C1 segment of cervical spinal cord (tissue), 14 donors: ENCODE measurements at places on chromosomes 7 and 10.

DNA sequence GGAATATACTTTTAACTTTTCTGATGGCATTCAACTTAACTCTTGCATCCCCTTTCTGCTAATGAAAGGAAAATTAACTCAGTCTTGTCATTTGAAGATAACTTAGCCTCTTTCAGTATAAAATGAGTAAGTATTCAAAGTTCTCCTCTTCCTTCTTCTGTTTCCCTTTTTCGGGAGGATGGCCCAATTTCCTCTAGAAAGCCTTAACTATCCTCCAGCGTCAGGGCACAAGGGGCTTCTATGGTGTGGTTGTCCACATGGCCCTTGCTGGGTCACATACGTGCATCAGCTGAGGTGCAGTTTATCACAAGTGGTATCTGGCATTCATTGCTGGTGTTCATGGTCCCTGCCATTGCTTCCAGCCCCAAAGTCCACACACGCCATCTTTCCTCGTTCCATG is 17.8 kb upstream of the GSAP start:
- no peak for DNase-seq

DNA sequence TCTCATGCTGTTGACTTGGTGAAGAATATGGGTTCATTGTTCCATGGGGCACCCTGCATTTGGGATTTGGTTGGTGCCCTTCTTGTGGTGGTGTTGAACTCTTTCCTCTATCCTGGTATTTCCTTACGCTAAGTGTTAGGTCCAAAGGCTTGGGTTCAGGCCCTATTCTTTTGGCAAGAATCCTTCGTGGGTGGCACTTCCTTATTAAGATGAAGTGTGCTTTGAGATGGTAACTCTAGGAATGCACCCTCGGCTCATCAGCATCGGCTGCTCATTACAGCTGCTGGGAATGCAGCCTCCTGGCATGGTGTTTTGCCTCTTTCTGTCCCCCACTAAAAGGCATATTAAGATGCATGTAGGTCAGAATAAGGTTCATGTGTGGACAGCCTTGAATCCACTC is 380.7 kb downstream of the RPS24 start:
- no peak for DNase-seq

- DNase-seq = no peak
Observed at GRCh38 chr10:1625079-1625478, 112.2 kb downstream of the ADARB2 start.

DNA sequence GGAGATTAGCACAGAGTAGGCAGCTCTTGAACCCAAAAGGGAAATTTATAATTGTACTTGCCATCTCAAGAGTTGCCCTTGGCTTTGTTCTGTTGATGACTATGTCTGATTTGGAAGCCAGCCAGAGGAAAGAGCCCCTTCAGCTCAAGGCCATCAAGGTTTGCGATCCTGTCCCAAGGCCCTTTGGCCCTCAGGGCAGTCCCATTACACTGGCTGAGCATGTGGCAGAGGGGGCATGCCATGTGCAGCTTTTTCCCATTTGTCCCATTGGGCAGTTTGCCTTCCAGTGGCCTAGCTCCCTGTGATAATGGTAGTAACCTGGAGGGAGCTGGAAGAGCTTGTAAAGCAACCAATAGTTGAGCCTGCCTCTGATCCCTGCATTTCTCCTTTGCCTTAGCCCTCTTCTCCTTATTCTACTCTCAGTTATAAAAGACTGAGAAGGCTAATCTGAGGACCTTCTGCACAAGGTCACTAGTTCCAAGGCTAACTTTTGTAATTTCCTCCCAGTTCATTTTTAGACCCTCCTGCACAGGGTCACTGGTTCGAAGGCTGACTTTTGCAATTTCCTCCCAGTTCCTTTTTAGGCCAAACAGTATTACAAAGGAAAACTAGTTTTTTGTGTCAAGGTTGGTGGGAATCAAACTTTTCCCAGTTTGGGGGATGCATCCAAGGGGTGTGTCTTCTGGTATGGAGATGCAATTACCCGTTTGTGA is 31.0 kb upstream of the ARHGAP12 start:
- no peak for DNase-seq

- no peak for DNase-seq
Observed at GRCh38 chr10:58291538-58292174, 22.7 kb downstream of the CISD1 start.

DNA sequence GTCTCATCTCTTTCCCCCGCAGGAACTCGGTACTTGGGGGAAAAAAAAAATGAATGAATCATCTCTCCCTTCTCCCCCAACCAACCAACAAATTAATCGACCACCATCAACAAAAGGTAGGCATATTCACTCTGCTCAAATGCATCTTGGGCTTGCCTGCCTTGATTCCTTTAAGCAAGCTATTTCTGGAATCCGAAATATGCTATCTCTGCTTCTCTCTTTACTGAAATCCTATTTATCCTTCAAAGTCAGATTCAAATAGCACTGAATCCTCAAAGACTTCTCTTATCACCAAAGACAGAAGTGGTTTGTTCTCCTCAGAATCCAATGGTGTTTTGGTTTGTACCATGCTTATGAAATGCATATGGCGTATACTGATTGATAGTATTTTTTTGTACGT is 49.6 kb upstream of the TPK1 start:
- no peak for DNase-seq

DNA sequence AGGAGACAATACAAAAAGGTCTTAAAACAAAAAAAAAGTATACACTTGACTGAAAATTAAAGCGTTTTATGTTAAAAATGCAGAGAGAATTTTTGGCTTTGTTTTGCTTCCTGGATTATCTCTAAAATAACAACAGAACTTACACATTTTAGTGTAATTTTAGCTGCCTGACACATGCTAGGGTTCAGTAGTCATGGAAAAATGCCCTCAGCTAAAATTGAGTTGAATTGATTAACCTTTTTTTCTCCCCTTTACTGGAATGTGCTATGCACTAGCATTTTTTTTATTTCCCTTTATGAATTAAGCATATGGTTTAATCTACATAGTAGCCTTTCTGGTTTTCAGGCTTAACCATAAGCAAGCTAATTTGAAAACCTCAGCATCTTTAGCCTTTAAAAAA is 89.9 kb downstream of the ZNF277 start:
- no peak for DNase-seq

GRCh38 chr10:12501841-12502525 is 152.6 kb downstream of the CAMK1D start:
- DNase-seq = no peak

GRCh38 chr10:7998831-7999230 is 55.7 kb upstream of the GATA3 start:
- DNase-seq = no peak

- DNase-seq = no peak
Observed at GRCh38 chr7:44099669-44100068, 4.5 kb upstream of the AEBP1 start.

GRCh38 chr7:5001911-5002310 is 42.9 kb upstream of the MMD2 start:
- no peak for DNase-seq

DNA sequence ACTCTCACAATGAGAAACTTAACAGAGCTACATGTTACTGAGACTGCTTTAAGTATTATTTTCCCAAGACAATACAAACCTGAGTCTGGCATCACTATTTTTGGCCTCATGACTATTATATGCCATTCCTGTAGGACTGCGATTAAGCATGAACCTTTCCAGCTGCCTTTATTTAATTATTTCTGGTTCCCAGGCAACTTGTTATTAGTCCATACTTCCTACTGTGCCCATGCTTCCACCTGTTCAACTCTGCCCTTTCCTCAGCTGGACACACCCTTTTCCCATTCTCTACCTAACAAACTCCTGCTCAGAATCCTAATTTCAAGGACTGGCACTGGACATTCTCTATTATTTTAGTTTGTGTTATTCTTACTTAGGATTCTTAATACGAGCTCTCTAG is 8.1 kb upstream of the CROT start:
- no peak for DNase-seq

GRCh38 chr10:115773832-115774231 is 499.2 kb downstream of the GFRA1 start:
- no peak for DNase-seq

- DNase-seq = no peak
Observed at GRCh38 chr10:14611968-14612693, 162.6 kb downstream of the FAM107B start.

GRCh38 chr10:61313460-61313859 is 139.7 kb downstream of the TMEM26 start:
- no peak for DNase-seq

DNA sequence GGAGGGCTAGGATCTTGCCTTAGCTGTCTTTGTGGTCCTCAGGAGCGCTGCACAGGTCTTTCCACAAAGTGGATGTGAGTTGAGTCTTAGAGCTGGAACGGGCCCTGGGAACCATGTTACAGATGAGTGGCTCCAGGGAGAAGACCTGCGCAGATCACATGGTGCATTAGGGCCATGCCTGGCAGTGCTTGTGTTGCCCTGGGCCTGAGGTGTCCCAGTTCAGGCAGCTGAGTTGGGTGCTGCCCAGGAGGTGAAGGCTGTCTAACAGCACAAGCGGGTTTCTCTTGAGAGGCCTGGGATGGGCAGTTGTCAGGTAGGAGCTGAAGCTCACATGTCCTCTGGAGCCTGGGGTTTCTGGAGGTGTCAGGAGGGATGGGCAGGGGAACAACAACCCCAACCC is 33.7 kb upstream of the ANKRD2 start:
- DNase-seq = no peak

- no peak for DNase-seq
Observed at GRCh38 chr7:68336594-68336993, 1261.7 kb upstream of the AUTS2 start.

DNA sequence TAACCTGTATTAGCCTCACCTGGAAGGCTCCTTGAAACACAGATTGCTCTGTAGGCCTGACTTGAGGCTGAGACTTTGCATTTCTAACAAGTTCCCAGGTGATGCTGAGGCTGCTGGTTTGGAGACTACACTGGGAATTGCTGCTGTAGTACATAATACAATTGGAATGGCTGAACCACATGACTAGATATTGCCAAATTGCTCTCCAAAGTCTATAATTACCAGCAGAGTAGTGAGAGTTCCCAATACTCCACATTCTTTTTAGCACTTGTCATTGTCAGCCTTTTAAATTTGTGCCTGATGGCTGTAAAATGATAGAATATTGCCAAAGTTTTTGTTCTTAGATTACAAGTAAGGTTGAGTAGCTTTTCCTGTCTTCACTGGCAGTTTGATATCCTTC is 39.9 kb downstream of the PLEKHA8 start:
- DNase-seq = no peak

DNA sequence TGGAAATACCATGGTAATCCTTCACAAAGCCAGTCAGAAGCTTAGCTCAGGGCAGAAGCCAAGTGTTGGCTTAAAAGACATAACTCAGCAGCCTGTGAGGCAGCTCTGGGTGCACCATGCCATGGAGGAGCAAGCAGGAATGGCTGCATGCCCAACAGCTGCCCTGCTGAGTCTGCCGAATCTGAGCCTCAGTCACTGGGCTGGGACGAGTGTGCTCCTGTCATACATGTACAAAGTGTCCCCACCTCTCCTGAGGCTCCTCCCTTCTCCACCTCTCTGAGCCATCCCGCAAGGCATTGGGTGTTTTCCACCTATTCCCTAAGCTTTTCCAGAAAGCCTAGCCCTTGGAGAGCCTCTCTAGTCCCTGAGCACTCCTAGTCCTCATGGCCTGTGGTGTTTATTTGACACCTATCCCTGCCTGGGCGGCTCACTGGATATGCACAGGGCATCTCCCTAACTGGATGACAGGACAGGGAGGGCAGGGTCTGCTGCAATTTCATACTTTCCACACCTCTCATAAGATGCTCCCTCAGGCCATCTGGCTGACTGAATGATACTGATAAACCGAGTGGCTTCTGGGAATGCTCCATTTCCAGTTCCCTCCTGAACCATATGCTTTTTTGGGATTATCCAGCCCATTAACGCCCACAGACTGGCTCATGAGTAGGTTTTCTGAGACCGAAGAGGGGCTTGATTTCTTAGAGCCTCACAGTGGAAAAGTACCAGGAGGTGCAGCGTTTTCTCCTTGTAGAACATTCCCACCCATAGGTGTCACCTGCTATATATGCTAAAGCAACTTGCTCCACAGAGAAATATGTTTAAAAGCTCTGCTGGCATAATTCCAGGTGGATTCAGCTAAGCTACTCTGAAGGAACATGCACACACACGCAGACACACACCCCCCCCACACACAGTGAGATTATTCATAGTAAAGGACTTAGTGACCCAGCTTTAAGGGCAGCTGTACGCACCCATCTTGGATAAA is 199.3 kb downstream of the SNX10 start:
- DNase-seq = peak; percentile 14

- DNase-seq = no peak
Observed at GRCh38 chr7:138556771-138557484, 96.9 kb downstream of the TRIM24 start.

DNA sequence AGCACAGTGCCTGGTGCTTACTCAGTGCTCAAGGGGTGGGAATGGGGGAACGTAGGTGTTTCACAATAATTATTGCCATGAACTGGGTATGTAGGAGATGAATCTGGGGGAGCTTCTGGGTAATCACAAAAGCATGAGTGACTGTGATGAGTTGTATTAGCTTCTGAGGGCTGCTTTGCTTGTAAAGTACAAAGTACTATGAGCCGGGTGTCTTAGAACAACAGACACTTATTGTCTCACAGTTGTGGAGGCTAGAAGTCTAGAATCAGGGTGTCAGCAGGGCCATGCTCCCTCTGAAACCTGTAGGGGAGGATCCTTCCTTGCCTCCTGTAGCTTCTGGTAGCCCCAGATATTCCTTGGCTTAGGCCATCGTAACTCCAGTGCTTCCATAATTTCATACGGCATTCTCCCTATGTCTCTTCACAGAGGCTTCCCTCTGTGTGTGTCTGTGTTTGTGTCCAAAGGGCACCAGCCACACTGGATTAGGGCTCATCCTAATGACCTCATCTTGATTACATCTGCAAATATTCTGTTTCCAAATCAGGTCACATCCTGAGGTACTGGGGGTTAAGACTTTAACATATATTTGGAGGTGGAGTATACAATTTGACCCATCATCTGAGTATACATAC is 84.8 kb upstream of the AGBL3 start:
- DNase-seq = no peak

- DNase-seq = no peak
Observed at GRCh38 chr7:148699782-148700629, 1.3 kb downstream of the CUL1 start.

GRCh38 chr10:75663947-75664664 is 232.7 kb downstream of the LRMDA start:
- DNase-seq = no peak

DNA sequence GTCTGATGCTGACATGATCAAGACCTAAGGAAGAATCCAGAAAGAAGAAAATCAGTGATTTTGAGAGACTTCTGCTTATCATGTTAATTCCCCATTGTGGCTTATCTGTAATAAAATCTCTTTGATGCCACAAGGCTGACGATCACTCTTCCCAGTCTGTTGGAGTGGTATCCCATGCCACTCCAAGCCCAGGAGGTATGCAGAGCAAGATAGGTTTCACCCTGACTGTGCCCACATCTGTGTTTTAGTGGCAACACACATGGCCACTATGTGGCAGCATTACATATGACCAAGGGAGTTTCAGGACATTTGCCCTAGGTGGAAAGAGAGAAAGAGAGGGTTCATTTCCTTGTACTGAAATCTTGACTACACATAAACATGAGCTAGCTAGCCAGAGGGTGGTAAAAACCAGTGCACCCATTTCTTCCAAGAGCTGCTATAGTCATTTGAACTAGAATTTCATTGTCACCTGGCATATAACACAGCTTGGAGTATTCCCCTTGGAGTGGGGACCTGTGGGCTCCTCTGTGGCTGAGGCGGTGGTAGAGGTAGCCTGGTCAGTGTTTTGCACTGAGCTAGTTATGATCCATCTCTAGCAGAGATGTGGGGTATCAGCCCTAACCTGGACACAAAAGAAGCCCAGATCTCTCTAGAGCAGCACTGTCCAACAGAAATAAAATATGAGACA is 20.8 kb downstream of the LAMB4 start:
- DNase-seq = no peak
